Activated CD8-positive, alpha-beta T cell treated with anti-CD3 and anti-CD28 coated beads for 36 hours (primary cell): ENCODE measurements at places on chromosomes 2 and 18. TPM values are rescaled to one million over a fixed set of nuclear protein-coding genes. Genes with fewer than 3 reads are reported as not detected.

PKP4 gene
- total RNA-seq = 33.7 TPM

NIFK gene
- total RNA-seq = 134 TPM

GATA6 gene
- not detected for total RNA-seq

SPATA3 gene
- 0.59 TPM for total RNA-seq

- no peaks in the 10 kb centered on the region for H3K36me3 ChIP-seq
- H3K27me3 ChIP-seq = no peaks in the 10 kb centered on the region
- H3K4me1 ChIP-seq = no peaks in the 10 kb centered on the region
Observed at GRCh38 chr2:35343135-35343534, 1012.4 kb upstream of the CRIM1 start.

DNA sequence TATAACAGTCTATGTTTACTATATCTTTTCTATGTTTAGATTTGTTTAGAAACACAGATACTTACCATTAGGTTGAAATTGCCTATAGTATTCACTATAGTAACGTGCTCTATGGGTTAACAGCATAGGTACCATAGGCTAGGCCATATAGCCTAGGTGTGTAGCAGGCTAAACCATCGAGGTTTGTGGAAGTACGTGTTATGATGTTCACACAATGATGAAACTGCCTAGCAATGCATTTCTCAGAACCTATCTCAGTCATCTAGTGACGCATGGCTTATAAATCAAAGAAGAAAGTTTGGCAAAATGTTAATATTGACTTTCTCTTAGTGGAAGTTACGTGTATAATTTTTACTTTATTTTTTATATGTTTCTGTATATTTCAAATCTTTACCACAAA is 466.2 kb upstream of the NRP2 start:
- no peaks in the 10 kb centered on the region for H3K4me1 ChIP-seq
- H3K27ac ChIP-seq = no peak overlapping the region
- H3K36me3 ChIP-seq = no peaks in the 10 kb centered on the region
- H3K4me3 ChIP-seq = no peak overlapping the region
